Activated CD4-positive, alpha-beta T cell treated with anti-CD3 and anti-CD28 coated beads, Interleukin-2, amount 10 ng/mL, durations not matched to agents 7 days and 5 days (primary cell): ENCODE measurements at places on chromosomes 5 and 9. TPM values are rescaled to one million over a fixed set of nuclear protein-coding genes. Genes with fewer than 3 reads are reported as not detected.

DNA sequence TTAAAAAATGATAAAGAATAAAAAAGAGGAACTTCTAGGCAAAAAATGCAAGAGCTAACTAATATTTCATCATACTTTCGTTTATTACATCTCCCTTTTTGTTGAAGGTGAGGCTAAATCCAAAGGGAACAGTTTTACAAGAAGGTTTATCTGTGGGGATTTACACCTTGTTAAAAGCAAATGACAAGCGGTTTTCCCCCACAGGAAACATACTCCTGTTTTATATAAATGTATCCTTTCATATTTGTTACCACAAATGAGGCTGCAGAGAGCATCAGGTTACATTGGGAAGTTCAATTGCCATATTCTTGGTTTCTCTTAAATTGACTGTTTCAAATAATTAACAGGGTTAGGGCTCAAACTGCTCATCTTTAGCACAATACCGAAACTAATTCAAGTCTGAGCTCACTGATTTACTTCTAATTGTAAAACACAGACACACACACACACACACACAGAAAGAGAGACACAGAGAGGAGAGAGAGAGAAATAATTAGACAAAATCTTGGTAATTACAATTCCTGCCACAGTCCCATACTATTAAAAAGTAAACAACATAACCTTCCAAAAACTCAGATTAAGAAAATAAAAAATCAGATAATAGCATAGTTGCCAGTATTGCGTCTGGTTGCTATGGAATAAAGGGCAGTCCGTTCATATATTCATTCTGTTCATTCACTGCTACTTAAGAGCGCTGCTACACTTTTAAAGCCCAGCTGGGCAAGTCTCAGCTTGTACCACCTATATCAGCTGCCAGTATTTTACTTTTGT lies 17.1 kb downstream of the RFX3 start:
- no peak for DNase-seq
- peak overlapping the region; percentile 9 for H3K27ac ChIP-seq
- peaks cover 30% of the 10 kb centered on the region for H3K4me1 ChIP-seq

- no peak overlapping the region for H3K4me3 ChIP-seq
- DNase-seq = no peak
- H3K36me3 ChIP-seq = no peaks in the 10 kb centered on the region
- peaks cover 3% of the 10 kb centered on the region for H3K4me1 ChIP-seq
- no peak overlapping the region for H3K27ac ChIP-seq
- H3K27me3 ChIP-seq = peaks cover 9% of the 10 kb centered on the region
These were observed 278.4 kb downstream of the NSG2 start for GRCh38 chr5:174323878-174324281.

DNA sequence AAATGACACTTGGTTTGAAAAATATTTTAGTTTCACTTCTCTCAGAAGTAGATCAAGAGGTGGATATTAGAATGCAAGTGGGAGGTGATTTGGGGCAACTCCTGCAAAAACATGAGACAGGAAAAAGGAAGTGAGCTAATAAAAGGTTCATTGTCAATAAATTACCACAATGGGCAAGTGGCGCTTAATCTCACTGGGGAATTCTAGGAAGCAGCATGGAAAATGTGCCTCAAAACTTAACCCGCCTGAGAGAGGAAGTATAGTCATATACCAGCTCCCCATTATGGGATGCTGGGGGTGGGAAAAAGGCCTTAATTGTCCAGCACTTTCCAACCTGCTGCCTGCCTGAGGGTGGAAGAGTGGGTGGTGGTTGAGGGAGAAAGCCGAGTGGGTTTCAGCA lies 204.1 kb downstream of the ELAVL2 start:
- no peaks in the 10 kb centered on the region for H3K36me3 ChIP-seq
- no peak overlapping the region for H3K4me3 ChIP-seq
- no peaks in the 10 kb centered on the region for H3K27me3 ChIP-seq
- DNase-seq = no peak

- H3K4me1 ChIP-seq = no peaks in the 10 kb centered on the region
- H3K27me3 ChIP-seq = peaks cover 11% of the 10 kb centered on the region
- no peak overlapping the region for H3K27ac ChIP-seq
- H3K36me3 ChIP-seq = no peaks in the 10 kb centered on the region
- no peak for DNase-seq
- H3K4me3 ChIP-seq = no peak overlapping the region
These were observed 131.1 kb upstream of the ACTBL2 start for GRCh38 chr5:57613741-57614140.

Gene SNCAIP
- total RNA-seq = not detected

DNA sequence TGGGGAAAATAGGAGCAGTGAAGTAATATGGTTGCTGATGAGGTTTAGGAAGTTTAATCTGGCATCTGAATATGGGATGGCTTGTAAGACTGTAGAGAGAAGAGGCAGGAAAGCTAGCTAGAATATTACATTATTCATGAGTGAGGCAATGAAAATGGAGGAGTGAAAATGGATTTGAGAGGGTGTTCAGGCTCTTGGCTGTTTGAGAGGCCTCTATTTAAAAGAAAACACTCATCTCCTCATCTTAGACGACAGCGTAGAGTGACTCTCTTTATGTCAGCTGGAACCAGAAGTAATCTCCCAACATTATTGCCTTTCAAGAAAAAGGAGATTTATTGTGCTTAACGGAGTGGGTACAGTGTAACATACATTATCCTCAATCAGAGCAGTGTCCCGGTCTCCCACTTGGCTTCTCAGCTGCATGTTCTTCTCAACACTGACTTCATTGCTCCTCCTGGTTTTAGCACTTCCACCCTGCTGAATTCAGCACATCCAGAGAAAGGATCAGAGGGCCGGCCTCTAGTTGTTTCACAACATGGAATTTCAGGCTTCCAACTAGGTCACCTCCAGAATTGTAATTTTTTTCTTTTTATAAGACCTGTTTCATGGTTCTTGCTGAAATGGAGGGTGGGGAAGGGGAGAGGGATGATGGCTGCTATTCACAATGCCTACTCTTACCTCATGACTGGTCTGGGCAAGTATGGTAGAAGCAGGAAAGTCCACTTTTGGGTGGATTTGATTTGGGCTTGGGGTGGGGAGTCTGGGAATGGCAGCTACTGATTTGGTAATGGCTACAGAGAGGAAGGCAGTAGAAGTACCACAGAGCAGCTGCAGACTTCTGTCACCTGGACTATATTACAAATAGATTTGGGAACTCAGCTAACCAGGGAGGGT lies 52.9 kb upstream of the KIAA1958 start:
- peaks cover 5% of the 10 kb centered on the region for H3K36me3 ChIP-seq
- H3K4me1 ChIP-seq = no peaks in the 10 kb centered on the region
- no peak for DNase-seq

Gene SNX18
- total RNA-seq = 19.7 TPM

- H3K36me3 ChIP-seq = peaks cover 31% of the 10 kb centered on the region
- peak overlapping the region; percentile 97 for H3K27ac ChIP-seq
- peaks cover 81% of the 10 kb centered on the region for H3K4me1 ChIP-seq
- DNase-seq = peak; percentile 7
- peak overlapping the region; percentile 75 for H3K4me3 ChIP-seq
These were observed 104.5 kb upstream of the CHD1 start for GRCh38 chr5:99033014-99033900.

Gene IL7R
- total RNA-seq = 533 TPM

DNA sequence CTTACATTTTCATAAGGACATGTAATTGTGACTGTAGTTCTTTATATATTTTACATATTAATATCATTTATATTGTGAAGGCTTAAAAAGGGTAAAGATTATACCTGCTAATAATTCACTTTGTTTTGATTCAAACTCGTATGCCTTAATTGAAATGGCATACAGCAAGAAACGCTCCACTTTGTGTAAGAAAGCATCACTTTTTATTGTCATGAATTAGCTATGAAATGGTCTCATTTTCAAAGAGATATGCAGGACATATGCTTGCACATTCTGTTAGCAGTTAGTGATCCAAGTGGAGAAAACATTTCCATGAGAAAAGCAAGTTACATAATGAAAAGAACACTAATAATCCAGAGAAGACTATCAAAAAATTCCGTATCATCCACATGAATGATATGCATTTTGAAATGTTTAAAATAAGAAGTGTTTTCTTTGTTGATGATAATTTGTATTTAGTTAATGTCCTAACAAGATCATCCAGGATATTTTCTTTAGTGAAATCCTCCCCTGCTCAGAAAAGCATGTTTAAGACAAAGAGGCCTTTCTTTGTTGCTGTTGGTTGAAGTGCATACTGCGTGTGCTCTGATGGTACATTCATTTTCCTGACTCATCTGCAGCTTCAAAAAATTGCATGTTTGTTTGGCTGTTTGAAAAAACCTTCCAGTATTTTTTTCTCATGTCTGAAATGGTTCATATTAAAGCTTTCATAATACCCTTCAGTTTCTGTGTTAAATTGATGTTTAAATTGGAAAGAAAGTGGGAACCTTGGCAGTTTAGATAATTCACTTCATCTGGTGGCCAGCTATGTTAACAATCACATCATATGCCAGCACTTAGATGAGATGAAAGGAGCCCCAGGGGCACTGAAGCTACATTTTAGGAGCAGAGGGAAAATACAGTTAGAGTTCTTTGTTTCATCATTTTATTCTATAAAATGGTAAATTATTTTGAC lies 242.2 kb downstream of the CSNK1G3 start:
- H3K4me3 ChIP-seq = no peak overlapping the region
- H3K27ac ChIP-seq = no peak overlapping the region
- H3K36me3 ChIP-seq = no peaks in the 10 kb centered on the region
- H3K4me1 ChIP-seq = no peaks in the 10 kb centered on the region
- H3K27me3 ChIP-seq = no peaks in the 10 kb centered on the region
